Activated B cell treated with CpG ODN at 0.5 μM for 24 hours (primary cell): ENCODE measurements at places on chromosomes 5 and 9.

GRCh38 chr5:9519537-9519936, 26.3 kb downstream of the SEMA5A start:
- no peak for DNase-seq

GRCh38 chr9:136618580-136619547, 43.9 kb upstream of the EGFL7 start:
- DNase-seq, result peak; percentile 58

- no peak for DNase-seq
Measured at GRCh38 chr5:65364907-65365306, 116.8 kb downstream of the ADAMTS6 start.

GRCh38 chr9:31623511-31623910, 760.9 kb upstream of the ACO1 start:
- no peak for DNase-seq

- DNase-seq, result no peak
Measured at GRCh38 chr5:106796081-106796480, 874.7 kb downstream of the EFNA5 start.

DNA sequence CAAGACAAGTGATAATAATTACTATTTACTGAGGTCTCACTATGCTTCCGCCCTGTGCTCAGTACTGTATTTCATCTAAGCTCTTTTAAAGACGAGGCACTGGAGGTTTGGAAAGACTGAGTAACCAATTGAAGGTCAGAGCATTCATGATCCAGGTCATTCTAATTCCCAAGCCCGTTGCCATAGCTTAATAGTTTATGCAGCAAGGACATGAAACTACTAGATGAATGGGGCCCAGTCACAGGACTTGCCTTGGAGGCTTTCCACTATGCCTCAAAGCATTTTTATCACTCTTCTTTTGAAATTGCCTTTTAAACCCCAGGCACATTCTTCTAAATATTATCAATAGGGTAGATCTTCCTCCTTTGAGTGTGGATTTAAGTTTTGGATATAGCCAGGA, 17.2 kb upstream of the NFIB start:
- no peak for DNase-seq

DNA sequence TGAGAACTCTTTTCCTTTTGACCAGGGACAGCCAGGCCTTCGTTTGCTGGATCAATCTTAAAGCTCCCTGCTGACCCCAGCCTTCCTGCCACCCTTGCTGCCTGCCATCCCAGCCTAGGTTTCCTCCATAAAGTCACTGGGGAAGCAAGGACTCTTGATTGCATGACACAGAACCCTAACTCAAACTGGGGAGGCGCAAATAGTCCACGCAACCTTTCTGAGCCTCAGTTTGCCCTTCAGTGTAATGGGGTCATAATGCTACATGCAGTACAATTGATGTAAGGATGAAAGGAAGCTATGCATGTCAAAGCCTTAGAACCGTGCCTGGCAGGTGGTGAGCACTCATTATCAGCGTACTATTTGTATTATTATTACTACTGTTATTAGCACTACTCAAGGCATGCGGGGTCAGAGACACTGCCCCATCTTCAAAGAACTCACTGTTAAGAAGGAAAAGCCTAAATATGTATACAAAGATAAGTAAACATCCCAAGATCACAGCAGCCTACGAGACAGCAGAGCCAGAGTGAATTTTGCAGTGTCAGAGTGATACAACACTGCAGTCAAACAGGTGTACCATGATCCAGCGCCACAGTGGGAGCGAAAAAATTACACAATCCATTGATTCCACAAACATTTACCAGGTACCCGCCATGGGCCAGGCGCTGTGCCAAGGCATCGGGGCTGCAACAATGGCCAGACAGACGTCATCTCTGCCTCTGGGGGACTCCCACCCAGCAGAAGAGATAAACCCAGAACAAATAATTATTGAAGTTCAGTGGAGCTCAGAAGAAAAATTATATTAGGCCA, 16.9 kb upstream of the CPLX2 start:
- no peak for DNase-seq

- no peak for DNase-seq
Measured at GRCh38 chr5:153594785-153595184, 104.3 kb downstream of the GRIA1 start.

DNA sequence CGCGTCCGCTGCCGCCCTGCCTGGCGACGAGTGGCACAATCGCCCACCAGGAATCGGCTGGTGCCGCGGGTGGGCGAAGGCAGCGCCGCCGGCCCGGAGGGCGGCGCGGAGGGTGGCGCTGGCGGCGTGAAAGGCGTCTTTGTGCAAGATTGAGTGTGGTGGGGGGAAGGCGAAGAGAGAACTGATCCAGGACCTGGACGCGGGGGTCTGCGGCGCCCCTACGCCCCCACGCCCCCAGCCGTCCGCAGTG, 4.6 kb upstream of the RGMB start:
- no peak for DNase-seq

GRCh38 chr5:39208471-39208870, 10.9 kb downstream of the FYB1 start:
- DNase-seq, result no peak
